ENCODE measurements at places on chromosomes 6 and 20.

GRCh38 chr20:7744411-7744810, 195.8 kb downstream of the HAO1 start:
- no peak for DNase-seq

DNA sequence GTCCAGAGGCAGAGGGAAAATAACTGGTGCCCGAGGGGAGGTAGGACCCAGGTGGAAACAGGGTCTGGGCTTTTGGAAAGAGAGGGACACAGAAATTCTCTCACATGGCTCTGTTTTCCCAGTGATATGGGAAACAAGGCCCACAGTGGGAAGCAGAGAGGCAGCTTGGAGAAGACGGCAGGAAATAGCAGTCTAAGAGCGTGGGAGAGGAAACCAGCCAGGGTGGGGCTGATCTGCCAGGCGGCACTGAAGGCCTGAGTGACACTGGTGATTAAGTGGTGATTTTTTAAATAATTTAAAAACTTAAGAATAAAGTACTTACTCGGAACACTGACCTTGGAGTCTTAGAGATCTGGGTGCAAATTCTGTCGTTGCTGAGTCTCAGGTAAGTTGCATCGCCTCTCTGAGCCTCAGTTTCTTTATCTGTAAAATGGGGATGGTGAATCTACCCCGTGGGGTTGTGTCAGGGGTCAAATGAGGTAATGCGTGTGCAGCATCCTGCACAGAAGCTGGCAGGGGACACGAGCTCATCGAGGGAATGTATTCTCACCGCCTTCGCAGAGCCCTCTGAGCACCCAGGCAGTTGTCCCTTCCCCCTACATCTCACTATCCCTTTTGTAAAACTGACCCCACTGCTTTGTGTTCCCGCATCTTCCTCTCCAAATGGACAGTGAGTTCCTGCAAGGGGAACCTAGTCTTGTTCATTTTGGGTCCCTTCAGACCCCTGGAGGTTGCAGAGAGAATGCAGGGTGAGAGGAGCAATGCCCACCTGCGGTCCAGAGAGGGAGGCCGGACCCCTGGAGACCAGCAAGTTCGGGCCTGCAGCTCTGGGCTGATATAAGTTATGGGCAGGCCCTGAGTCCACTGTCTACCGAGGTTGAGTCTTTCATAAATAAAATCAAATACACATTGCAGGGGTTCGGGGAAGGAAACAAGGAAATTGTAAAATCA, 228.6 kb upstream of the PMEPA1 start:
- no peak for DNase-seq

DNA sequence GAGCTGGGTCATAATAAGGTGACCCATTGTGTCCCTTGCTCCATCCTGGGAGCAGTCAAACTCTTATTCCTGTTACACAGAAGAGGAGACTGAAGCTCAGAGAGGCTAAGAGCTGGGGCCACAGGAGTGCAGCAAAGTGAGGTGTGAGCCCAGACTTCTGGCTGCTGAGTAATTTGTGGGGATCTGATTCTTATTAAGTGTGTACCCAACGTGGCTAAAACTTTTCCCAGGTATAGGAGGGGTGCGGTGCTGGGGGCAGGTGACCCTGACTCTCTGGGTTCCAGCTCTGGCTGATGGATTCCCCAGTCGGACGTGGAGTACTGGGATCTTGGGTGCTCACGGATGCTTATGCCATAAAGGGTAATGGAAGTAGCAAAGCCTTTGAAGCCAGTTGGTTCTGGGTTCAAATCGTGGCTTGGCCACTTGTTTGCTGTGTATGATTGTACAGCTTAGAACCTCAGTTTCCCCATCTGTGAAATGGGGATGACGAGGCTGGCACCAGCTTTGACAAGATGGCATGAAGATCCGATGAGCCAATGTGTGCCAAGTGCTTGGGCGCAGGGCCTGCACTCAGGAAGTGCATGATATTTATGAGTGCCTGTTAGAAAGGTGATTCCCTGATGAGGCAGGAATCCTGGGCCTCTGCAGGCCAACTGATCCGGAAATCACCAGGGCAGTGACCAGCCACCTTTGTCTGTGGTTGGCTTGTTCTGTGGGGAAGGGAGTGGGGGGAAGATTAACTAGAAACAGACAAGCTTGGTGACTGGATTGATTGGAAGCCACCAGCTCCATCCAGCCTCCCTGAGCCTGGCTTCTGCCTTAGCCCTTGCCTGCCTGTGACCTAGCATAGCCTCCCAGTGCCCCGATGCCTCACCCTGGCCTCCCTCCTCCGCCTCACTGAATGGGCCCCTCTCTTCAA, 6.0 kb downstream of the SRC start:
- no peak for DNase-seq

GRCh38 chr6:163943607-163944385, 529.3 kb downstream of the QKI start:
- DNase-seq = no peak

- no peak for DNase-seq
Measured at GRCh38 chr6:143939364-143939763, 68.7 kb downstream of the PLAGL1 start.

GRCh38 chr20:38610521-38610920, 8.9 kb downstream of the ARHGAP40 start:
- no peak for DNase-seq

- DNase-seq = peak; percentile 37
Measured at GRCh38 chr6:31541059-31541657, 645 bp downstream of the DDX39B start.

DNA sequence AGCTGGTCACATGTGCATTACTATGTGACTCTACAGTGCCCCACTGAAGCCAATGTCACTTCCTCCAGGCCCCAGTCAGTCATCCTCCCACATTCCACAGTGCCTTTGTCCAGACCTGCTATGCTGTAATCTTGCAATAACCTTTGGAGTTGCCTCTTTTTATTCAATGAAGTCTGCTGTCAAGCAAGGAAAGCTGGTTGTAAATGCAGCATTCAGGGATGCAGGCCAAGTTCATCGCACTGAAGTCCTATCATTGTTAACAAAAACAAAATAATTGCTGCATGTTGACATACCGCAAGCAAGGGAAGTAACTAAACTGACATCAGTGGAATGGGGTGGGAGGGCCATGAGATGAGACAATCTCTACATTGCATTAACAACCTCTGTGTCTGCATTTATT, 131.2 kb upstream of the CDYL start:
- no peak for DNase-seq

- peak; percentile 81 for DNase-seq
Measured at GRCh38 chr6:27157459-27158315, 89.8 kb upstream of the PRSS16 start.

GRCh38 chr20:33719277-33719988, 677 bp downstream of the PXMP4 start:
- DNase-seq = no peak

GRCh38 chr6:166916824-166917223, 39.5 kb downstream of the RNASET2 start:
- DNase-seq = no peak

DNA sequence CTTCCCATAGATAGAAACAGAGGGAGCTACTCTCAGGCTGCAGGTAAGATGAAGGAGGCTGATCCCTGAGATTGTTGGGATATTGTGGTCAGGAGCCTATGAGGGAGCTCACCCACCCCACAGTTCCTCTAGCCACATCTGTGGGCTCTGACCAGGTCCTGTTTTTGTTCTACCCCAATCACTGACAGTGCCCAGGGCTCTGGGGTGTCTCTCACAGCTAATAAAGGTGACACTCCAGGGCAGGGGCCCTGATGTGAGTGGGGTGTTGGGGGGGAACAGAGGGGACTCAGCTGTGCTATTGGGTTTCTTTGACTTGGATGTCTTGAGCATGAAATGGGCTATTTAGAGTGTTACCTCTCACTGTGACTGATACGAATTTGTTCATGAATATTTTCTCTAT, 2.8 kb downstream of the HLA-F start:
- DNase-seq = no peak

DNA sequence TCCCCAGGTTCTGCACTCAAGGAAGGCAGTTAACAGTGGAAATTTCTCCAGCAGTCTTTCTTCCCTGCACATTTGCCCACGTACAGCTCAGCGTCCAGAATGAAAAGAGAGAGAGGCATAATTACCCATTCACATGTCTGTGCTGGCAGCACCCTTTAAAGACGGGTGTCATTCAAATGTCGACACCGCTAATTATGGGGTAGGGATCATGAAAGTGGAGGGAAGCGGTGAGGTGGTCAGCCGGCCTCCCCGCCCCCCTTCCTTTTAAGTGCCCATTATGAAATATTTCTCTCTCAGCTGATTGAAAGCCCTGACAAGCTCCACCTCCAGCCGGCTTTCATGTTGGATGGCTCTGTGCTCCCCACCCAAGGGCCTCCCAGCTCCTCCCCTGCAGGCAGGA, 246.1 kb downstream of the BMP7 start:
- DNase-seq = no peak

- peak; percentile 14 for DNase-seq
Measured at GRCh38 chr6:107114926-107115694, at the start of gene BEND3. Gene BEND3, minus strand, starts transcription at chr6:107115515. Its CDS starts 16,230 bp downstream, at chr6:107099285.
